ENCODE measurements at places on chromosomes 5 and 9.

GRCh38 chr5:54415147-54415546, 40.4 kb upstream of the HSPB3 start:
- DNase-seq, result no peak

- no peak for DNase-seq
These were observed 65.5 kb downstream of the UNC13B start for GRCh38 chr9:35227284-35227683.

DNA sequence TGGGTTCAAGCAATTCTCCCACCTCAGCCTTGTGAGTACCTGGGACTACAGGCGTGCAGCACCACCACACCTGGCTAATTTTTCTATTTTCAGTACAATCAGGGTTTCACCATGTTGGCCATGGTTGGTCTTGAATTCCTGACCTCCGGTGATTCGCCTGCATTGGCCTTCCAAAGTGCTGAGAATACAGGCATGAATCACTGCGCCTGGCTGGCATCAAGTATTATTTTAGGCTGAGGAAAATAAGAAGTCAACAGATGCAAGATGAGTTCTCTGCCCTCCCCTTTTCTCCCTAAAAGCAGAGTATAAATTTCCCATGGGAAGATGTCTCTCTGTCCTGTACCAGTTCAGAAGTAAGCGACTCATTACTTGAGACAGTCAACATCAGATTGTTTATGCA, 71.5 kb downstream of the ELAVL2 start:
- no peak for DNase-seq

GRCh38 chr5:60585618-60586017, 114.3 kb downstream of the DEPDC1B start:
- DNase-seq, result no peak

GRCh38 chr5:138706655-138707480, 46.4 kb upstream of the CTNNA1 start:
- no peak for DNase-seq

- no peak for DNase-seq
These were observed 251.8 kb downstream of the CWC27 start for GRCh38 chr5:65020492-65020891.

DNA sequence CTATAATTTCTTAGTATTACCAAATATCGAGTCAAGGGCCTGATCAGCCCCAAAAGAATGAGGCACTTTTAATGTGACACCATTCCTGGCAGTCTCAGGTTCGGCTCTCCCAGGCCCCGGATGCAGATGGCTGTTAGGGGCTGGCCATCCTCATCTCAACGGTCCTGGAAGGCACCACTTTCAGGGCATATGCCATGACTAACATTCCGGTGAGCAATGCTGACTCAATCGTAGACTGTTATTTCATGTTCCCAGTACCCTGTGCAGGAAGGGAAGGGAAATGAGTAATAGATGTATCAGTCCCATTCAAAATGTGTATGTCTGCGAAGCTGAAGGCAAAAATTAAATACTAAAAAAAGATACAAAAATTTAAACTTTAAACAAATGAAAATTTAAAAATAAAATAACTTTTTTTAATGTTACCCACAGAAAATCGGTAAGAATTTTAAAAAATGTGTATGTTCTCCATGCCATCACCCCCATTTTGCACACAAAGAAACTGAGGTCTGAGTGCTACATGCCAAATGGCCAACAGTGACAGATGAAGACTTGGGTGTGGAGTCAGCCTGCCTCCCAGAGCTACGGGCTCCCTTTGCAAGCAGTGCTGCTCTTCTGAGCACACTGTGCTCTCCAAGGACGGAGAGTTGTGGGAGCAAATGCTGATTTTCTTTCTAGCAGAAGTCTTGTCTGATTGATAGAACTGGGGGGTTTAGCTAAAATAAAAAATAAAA, 79.0 kb downstream of the GLDC start:
- no peak for DNase-seq

DNA sequence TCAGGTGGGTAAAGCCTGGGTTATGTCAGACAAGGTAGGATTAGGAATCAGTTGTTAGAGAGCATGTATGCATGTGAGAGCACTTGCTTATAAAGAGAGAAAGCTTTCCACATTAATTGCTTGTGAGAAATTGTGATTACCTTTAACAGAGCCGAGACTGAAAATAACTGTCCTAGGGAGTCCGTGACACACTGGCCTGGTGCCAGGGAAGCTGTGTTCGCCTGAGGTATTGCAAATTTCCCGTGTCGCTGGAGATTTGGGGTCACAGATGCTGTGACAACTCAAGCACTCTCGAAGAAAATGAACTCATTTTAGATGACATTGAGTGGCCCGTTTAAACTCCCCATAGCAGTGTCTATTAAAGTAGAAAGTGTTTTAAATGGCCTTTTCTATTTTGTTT, 9.6 kb downstream of the SLC1A1 start:
- no peak for DNase-seq

- peak; percentile 80 for DNase-seq
These were observed 69.3 kb downstream of the SNX30 start for GRCh38 chr9:112819635-112820496.

GRCh38 chr5:178740181-178740557, 9.7 kb upstream of the ZNF354A start:
- no peak for DNase-seq

DNA sequence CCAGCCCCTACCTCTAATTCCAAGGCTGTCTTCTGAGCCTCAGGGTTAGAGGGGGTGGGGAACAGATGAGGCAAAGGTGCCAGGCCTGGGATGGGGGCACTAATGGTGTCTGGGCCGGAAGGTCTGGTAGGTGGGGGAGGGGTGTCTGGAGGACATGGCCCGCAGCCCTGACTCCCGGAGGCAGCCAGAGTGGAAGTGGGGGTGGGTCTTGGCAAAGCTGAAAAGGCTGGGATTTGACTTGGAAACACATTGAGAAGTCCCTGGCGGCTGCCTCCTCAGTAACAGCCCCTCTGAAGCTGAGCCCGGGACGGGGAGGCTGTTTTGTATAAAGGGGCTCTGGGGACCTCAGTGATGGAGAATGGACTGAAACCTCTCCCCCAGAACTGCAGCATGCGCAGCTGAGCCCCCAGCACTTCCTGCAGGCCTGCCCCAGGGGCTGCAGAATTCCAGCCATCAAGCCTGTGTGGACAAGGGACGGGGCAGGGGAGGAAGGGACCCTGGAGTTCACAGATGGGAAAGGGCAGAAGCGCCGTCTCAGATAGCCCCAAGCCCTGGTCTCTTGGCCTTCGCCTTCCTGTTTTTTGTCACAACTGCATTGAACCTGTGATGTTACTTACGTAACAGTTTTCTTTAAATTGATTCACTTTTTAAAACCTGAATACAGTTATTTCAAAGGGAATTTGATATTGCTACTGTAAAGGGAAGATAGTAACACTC, 49.3 kb upstream of the SYNPO start:
- DNase-seq, result no peak

GRCh38 chr5:93076096-93076495, 504.9 kb downstream of the NR2F1-AS1 start:
- DNase-seq, result no peak

DNA sequence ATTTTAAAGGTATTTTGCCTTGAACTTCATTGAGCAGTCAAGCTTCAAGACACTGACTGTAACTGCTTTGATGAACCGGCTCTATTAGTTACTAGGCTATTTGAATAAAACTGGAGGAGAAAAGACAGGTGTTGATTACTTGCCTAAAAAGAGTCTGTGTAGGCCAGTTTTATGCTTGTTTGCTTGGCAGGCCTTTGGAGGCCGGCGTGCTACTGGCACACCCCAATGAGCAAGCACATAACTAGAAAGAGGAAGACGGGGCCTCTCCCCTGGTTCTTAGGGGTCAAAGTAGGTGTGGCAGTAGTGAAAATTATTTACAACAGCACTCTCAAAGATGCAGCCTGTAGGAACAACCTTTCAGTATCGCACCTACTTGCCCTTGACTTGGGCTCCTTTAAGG, 2.1 kb upstream of the ZFR start:
- no peak for DNase-seq

DNA sequence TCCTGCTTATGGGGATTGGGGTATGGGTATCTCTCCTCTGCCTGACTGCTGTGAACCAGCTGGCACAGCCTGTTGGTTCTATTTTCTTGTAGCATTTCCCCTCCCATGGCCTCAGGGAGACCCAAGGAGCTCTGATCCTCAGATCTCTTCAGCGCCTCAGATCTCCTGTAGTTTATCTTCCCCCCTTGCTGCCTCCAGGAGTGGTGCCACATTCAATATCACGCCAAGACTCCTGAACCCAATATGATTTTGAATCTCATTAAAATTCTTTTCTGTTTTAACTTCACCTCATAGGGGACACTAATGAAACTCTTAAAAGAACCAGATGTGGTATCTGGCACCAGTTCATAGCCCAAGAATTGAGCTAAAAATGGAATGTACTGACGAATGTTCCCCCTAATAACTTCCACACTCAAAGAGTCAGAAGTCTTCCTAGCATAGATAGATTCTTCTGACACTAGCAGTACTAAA, 59.6 kb upstream of the LIFR start:
- no peak for DNase-seq

All from NCI-H510A treated with DMSO at 0.1 percent for 48 hours (cell line).